Activated CD4-positive, alpha-beta T cell treated with anti-CD3 and anti-CD28 coated beads, Interleukin-2, amount 50 U/mL, for 48 hours (primary cell): ENCODE measurements at places on chromosomes 11 and 22.

DNA sequence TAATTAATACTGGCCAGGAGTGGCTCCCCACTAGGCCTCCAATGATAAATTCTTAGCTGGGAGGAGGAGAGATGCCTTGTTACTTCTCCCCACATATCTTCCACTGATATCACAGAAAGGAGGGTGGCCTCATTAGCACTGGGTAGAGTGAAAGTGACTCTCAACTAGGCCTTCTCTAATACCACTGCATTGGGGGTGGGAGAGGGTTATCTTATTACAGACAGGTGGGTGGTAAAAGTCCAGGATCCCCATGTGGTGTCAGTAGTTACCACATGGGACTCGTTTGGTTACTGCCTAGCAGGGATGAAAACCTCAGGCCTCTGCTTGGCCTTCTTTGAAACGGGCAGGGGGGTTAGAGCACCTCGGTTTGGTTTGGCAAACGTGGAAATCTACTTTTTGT, 167.3 kb downstream of the UVRAG start:
- no peak for DNase-seq

GRCh38 chr11:122645847-122646246, 9.7 kb upstream of the UBASH3B start:
- DNase-seq = no peak

DNA sequence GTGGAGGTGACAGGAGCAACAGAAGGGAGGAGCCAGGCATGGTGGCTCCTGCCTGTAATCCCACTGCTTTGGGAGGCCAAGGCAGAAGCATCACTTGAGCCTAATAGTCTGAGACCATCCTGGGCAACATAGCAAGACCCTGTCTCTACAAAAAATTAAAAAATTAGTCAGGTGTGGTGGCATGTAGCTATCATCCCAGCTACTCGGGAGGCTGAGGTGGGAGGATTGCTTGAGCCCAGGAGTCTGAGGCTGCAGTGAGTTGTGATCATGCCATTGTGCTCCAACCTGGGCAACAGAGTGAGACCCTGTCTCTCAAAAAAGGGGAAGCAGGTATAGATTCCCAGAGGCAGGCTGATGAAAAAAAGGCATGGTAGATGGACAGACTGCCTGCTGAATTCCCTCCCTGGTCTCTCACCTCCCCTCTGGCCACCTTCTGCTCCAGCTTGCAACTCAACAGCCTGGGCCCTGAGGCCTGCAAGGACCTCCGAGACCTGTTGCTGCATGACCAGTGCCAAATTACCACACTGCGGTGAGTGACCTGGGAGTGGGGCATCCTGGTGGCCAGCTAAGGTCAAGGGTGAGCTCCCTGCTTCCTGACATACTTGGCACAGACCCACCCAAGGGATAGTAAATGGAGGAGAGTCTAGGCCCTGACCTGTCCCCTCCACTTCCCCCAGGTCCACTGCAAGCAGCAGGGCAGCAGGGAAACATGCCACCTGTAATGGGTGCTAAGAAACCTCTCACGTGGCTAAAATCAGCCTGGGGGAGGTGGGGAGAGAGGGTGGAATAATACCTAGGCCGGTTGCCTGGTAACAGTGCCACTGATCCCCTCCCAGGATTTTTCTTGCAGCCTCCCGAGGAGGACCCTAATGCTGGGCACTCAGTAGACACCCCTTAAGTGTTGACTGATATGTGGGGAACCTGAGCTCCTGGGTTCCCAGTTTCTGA, 4.3 kb upstream of the NHERF4 start:
- no peak for DNase-seq

DNA sequence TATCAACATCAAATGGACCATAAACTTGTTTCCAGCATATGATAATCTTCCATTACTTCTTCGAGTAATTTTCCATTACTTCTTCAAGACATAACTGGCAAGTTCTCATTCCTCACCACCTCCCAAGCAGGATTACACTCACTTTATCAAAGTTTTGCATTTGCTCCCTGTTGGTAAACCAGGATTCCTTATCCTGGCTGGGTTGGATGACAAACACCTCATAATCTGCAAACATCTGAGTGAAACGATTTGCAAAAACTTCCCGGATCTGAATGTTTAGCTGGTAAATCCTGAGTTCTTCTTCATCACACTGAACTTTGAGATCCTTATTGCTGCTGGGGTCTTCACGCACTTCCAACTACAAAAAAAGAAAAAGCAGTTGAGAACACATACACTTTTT, 86.4 kb downstream of the DENND5A start:
- no peak for DNase-seq

- no peak for DNase-seq
Measured at GRCh38 chr11:38173676-38174075, 1575.6 kb upstream of the RAG2 start.

DNA sequence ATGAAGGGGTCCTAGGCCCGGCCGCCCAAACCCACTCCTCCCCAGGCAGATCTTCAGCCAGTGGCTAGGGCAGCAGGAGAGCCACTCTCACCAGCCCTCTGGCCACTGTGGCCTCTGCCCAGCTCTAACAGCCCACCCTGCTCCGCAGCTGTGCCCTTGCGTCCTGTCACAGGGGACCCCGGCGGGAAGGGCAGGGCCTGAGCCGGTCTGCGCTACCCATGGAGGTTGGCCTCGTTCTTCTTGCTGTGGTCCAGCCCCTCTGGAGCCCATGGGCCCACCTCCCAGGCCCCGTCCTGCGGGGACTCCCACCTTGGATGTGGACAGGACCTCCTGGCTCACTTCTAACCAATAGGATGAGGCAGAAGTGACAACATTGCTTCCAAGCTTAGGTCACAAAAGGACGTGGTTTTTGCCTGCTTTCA, 38.3 kb upstream of the TH start:
- DNase-seq = no peak

GRCh38 chr11:66639066-66639813, 737 bp downstream of the RBM4 start:
- no peak for DNase-seq

DNA sequence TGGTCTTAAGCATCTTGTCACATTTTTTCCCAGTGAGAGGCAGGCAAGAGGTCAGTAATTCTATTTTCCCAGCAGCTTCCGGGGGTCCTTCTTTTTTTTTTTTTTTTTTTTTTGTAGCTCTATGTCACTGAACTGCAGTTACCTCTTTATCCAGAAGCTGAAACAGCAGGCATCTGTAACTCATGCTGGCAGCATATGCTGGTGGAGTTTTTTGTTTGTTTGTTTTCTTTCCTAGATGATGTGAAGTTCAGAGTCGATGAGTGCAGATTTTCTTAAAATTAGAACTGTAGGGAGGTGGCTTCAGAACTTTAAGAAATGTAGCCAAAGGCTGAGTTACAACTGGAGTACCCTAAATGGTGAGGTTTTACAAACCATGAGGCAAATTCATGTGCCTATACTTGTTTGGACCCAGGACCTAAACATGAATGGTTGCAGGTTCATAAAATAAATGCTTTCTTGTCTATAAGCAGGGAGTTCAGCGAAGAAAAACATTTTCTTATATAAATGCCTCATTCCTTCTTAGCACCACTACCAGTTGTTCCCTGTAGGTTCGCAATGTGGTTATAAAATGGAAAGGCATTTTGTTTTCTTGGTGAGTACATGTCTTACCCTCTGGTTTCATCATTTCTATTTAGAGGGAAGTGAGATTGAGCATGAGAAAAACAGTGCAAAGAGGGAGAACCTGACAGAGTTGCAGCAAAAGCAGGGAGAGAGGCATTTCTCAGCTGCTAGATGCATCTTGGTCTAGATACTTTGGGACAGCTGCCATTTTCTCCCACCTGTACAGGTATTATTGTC, 84.0 kb downstream of the TRIM44 start:
- no peak for DNase-seq

DNA sequence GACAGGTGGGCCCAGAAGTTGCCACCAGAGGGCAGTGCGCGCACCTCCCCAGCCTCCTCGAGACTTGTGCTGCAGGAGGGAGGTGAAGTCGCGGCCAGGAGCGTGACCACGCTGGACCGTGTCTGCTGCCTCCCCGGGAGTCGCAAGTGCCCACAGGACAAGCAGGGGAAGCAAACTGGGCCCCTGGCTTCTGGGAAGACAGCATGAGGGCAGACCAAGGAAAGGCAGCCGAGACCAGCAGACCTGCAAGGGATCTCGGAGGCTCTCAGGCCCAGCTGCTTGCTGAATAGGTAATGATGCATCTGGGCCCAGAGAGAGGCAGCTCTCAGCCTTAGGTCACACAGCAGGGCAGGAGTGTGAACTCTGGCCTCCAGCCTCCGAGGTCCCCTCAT, 17.0 kb upstream of the IL2RB start:
- DNase-seq = peak; percentile 92

DNA sequence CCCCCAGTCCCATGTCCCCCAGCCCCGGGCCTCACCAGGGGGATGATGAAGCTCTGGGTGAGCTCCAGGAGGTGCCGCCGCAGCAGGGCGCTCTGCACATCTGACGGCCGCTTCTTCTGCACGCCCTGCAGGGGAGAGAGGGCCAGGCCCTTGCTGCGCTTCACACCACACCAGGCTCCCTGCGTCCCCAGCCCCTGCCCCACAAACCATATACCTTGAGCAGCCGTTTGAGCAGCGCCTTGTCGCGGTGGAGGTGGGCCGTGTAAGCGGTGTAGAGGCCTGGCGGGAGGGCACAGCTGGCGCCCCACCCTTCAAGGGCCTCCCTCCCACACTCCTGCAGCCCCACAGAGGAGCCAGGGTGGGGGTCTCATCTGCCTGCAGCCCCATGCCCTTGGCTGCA, 6.2 kb upstream of the PLXNB2 start:
- DNase-seq = no peak

- DNase-seq = no peak
Measured at GRCh38 chr11:7524462-7525235, 10.8 kb downstream of the PPFIBP2 start.

- DNase-seq = no peak
Measured at GRCh38 chr22:37776639-37777005, 31.1 kb upstream of the GCAT start.

GRCh38 chr11:75028321-75028720, 39.6 kb downstream of the NEU3 start:
- DNase-seq = no peak

DNA sequence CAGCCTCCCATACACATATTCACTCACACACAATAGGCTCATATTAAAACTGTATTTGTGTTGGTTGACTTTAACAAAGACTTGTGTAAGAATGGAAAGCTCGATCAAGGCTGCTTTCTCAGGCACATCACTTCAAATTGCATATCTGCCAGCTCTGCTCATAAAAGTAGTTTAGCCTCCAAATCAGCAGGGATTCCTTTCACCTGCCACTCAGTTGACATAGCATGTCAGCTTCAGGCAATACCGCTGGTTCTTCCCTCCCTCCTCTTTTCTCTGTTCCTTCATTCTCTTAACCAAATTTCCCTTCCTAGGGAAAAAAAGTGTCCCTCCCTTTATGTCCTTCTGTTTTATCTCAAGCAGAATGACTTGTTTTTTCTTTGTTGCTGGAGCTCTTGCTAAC, 450.4 kb upstream of the LARGE1 start:
- DNase-seq = no peak

- DNase-seq = no peak
Measured at GRCh38 chr11:134101282-134101681, 32.4 kb downstream of the JAM3 start.

DNA sequence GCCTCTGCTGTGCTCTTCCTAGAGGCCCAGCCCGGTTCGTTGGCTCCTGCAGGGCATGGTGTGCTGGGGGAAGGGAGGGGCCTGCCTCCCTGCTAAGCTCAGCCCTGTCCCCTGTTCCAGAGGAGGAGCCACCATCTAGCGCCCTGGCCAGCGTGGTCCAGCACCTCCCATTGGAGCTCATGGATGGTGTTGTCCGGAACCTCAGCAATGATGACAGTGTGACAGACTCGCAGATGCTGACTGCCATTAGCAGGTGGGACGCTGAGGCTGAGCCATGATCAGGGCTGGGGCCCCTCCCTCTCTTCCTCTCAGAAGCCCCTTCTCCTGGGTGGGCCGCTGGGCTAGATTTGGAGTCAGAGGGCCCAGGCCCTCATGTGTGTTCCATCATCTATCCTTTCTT, 9.1 kb downstream of the USP35 start:
- no peak for DNase-seq

DNA sequence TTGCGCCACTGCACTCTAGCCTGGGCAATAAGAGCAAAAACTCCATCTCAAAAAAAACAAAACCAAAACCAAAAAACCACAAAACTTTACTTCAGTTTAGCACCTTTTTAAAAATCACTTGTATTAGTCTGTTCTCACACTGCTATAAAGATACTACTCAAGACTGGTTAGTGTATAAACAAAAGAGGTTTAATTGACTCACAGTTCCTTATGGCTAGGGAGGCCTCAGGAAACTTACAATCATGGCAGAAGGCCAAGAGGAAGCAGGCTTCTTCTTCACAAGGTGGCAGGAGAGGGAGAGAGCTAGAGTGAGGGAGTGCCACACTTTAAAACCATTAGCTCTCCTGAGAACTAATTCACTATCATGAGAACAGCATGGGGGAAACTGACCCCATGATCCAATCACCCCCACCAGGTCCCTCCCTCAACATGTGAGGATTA, 261.3 kb downstream of the TMEM135 start:
- no peak for DNase-seq

DNA sequence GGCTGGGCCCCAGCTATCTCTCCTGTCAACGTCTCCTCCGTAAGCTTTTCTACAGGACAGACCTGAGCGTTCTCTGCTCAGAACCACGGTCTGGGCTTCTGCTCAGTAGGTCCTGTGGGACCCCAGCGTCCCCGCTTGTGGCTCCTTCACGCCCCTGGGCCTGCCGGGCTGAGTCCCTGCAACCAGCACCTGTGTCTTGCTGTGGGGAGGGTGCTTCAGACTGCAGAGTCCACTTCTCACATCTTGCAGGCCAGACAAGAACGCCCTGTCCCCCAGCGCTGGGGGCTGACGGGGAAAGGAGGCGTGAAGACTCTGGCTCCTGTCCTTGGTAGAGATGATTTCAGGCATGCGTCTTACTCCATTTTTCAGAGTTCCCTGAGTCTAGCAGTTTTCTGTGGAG, 1480.8 kb downstream of the BRD1 start:
- DNase-seq = no peak

DNA sequence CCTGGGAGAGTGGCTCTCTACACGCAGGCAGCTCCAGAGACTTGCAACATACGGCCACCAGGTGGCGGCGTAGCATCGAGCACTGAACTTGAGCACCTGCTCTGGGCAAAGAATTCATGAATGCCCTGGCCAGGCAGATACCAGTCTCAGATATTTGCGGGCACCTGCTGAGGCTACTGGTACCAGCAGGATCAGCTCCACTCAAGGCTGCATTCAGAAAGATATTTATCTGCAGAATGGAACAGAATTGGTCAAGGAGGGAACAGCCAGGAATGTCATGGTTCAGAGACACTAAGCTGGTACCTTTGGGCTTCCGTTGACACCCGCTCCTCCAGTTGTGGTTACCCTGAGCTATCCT, 10.8 kb upstream of the CCDC86 start:
- DNase-seq = peak; percentile 85

GRCh38 chr11:116279511-116279910, 493.3 kb downstream of the BUD13 start:
- no peak for DNase-seq
